ENCODE measurements at places on chromosomes 16 and 17.

- DNase-seq: peak; percentile 25
Measured at GRCh38 chr17:17503566-17504130, 7.5 kb upstream of the RASD1 start.

- no peak for DNase-seq
Measured at GRCh38 chr17:65813306-65813705, 251.9 kb upstream of the AXIN2 start.

- DNase-seq: no peak
Measured at GRCh38 chr17:57623620-57624019, 121.5 kb downstream of the CCDC182 start.

DNA sequence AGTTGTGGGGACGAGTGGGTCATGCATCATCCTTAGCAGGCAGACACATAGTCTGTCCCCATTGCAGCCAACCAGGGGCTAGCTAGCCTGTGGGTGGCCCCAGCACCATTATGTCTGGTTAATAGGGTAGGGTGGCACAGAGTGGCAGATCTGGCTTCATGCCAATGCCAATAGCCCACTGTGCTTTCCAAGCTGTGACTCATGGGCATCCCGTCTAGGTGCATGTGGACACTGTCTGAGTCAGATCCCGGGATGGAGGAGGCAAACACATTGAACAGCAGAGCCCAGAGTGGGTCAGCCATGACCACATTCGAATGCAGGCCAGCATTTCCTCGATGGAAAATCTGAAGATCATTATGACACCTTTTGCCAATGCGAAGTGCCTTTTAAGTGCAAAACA is 2.5 kb downstream of the HS3ST2 start:
- no peak for DNase-seq

- DNase-seq: no peak
Measured at GRCh38 chr17:36503456-36504155, 17.1 kb downstream of the ZNHIT3 start.

Measured in NCI-H146 (cell line).